Muscle of arm (tissue), 14 donors: ENCODE measurements at places on chromosomes 1 and 21.

GRCh38 chr21:43312751-43313169 is 114.2 kb downstream of the SIK1 start:
- DNase-seq: no peak

DNA sequence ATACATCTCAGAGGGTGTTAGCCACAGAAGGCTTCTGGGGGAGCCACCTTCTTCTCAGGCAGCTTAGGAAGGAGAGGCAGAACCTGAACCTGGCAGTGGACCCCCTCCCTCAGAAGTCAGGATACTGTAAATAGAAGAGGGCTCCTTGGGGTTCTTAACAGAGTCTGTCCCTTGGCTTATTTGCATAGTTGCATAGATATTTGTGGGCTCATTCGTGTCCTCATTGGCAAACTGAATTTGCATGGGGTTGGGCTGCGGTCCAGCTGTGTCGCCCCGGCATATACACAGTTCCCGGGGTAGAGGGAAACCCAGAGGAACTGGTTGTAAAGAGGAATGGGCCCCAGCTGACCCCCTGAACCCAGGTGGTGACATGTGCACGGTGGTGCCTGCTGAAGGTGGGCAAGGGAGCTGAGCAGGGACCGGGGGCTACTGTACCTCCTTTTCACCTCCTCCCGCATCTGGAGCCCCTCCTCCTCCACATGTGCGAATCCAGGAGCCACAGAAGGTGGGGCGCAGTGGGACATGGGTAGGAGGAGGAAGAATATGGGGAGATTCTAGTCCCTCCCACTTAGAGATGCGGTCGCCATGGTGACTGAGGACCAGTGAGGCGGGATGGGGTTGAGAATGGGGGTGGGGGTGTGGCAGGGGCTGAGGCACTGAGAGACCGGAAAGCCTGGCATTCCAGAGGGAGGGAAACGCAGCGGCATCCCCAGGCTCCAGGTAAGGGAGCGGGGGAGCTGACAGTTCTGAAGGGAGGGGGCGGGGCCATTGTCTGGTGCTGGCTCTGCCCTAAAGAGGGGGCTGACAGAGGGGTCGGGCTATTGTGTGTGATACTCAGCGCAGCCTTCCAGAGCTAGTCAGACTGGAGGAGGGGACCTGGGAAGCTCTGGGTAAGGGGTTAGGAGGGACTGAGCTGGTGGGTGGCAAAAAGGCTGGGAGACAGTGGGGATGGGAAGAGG is 3.7 kb upstream of the SEMA4A start:
- no peak for DNase-seq

DNA sequence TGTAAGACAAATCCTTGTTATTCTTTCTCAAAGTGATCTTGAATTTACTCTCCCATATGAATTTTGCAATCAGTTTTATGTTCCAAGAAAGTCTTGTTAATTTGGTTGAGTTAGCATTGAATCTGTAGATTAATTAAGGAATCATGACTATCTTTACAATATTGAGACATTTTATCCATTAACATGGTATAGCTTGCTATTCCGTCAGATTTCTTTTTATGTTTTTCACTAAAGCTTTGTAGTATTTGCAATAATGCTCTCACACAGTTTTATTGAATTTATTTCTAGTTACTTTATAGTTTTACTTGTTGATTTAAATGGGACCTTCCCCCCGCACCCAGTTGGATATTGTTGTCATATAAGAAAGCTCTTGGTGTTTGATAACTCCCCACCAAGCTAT is 5.8 kb upstream of the EDARADD start:
- no peak for DNase-seq

- no peak for DNase-seq
These were observed 5.7 kb upstream of the SLC1A7 start for GRCh38 chr1:53148123-53148522.

GRCh38 chr1:223000632-223001031 is 142.4 kb downstream of the TLR5 start:
- DNase-seq: no peak

GRCh38 chr1:33322870-33323585 is 2.1 kb upstream of the A3GALT2 start:
- no peak for DNase-seq

DNA sequence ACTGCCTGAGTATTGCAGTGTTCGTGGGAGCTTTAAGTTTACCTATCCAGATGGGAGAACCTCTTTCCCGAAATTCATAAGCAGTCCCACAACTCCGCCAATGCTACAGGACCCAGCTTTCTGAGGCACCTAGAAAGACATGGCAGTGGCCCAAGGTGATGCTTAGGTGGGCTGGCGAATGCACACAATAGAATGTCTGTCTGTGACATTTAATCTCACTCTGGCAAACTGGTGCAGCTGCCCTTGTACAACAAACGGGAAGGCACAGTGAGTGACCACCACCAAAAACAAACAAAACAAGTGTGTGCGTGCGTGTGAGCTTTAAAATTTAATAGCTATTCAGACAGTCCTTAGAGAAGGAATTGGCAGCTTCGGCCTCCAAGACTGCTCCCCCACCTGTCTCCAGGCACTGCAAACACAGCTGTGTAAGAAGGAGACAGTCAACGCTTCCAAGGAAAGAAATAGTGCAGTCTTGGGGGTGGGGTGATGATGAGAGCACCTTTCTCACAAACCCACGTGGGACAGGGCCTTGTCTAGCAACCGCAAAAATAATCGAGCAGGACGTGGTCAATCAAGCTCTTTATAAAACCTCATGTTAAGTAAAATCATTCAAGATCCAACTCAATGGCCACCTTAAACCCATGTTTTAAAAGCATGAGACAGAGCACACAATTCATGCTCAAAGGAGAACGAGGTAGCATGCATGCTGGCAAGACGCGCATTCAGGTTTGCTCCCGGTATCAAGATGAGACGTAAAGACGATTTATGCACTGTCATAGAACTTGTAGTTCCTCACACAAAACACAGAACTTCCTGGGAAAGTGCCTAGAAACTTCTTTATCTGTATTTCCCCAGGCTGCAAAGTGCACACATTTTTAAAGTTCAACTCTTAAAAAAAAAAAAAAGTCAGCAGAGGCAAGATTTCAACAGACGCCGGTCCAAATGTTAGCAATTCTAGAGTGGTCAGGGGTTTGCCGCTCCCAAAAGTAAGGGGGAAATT is 84.1 kb downstream of the TM2D1 start:
- DNase-seq: peak; percentile 82

DNA sequence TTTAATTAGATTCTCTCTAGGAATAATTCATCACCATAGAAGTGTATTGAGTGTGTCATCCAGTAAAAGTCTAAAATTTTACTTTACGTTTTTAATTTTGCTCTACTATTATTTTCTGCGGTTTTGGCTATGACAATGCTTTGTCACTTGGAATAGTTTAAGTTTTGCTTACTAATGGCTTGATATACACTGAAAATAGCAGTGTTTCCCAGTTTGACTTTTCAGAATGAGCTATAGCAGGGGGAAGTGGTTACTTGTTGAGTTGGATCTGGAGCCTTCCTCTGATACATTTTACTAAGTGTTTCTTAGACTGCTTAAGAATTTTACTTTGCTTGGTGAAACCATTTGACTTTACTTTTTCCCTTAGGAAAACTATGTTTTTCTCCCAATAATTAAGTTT is 5.0 kb downstream of the DNAJC16 start:
- no peak for DNase-seq

- DNase-seq: no peak
These were observed 653.9 kb upstream of the USP24 start for GRCh38 chr1:55869065-55869464.

DNA sequence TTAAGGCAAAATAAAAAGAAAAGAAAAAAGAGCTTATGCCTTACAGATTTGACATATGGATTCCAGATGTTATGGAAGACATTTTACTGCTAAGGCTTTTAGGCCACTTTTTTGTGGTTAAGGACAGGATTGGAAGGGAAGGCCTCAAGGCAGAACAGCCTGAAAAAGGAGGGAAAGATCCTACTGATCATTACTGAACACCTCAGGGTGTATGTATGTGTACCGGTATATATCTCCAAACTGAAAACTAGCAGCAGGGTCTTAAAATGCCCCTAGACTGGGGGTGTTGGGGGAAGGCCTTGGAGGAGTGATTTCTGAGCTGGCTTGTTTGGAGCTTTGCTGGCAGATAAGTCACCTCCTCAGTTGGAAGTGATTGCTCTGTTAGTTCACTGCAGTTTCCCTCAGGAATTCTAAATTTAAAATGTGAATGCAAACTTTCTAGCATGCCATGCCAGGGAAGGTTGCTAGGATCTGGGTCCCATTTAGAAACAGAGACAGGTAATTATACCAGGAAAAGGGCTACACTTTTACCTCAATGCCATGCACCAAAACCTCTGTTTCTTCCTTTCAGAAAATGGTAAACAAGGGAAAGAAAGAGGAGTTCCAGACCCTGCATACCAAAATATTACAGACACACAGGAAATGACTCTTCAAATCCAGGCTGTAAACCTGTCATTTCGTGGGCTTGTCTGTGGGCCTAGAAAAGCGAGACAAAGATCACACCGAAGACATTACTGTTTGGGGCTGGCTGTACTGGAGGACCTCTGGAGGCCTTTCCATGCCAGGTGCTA is 15.0 kb downstream of the C1orf52 start:
- DNase-seq: peak; percentile 32

DNA sequence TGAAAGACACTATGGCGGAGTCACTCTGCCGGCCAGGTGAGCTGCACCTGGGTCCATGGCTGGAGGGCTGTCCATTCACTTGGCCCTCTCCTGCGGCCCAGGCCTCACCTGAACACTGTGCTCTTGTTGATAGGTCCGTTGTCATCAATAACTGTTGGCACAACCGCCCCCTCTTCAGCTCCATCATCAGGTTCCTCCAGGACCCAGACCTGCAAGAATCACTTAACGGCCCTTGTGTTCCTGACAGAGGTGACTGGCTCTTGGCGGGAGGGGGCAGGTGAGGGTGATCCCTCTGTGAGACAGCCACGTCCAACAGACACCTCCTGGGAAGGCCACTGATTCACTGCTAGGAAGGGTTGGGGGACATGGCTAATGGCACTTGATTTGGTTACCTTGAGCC is 54.9 kb downstream of the INAVA start:
- no peak for DNase-seq

DNA sequence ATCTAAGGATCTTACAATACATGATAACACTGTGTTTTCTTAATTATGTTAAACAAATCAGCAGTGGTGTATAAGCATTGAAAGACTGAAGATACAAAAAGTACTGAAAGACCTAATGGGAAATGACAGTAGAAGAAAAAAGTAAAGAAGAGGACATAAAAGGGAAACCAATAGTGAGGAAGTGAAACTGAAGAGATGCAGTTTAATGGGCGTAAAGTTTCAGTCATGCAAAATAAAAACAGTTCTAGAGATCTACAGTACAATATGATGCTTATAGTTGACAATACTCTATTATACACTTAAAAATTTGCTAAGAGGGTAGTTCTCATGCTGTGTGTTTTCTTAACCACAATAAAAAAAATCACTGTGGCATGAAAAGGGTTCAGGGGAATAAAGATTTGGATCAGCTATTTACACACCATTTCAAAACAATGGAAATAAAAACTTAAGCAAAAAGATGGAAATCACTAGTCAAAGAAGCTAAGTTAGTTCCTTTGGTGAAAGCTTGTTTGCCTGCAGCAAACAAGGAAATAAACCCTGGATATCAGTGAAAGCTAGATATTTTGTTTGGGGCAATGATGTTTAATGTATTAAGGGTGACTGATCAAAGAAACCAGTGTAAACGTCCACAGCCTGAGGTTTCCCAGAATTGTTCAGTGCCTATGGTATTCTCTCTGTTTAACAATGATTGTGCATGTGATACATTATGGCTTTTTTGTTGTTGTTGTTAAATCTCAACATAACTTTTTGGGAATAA is 1160.8 kb upstream of the ADGRL2 start:
- no peak for DNase-seq

- DNase-seq: no peak
These were observed 3.1 kb downstream of the SLC45A3 start for GRCh38 chr1:205677167-205677566.

DNA sequence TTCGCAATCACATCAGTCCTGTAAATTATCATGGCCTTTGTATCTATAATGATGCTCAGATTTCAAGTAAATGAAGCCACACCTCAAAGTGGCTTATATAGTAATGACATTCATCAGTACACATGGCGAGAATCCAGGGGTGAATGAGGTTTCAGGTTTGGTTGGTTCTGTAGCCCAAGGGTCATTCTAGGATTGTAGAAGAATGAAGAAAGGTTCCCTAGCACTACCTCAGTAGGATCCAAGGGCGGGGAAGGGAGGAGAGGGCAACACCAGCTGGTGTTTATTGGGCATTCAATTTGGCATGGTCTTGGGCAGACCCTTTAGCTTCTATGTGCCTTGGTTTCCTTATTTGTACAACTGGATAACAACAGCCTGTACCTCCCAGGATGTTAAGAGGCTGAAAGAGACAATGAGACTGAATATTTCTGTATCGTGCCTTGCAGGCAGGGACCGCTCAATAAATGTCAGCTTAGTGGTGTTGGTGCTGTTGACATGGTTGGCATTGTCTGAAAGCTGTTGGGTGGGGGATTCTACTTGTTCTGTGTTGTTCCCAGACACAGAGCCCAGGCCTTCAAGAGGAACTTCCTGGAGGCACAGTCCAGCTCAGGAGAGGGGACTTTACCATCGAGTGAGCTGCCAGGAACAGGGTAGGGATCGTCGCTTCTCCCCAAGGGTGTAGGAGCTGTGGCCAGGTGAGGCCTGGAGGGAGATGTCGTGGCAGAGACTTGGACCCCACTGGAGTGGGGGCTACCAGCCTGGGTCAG is 388.2 kb downstream of the PTPRU start:
- no peak for DNase-seq

- DNase-seq: no peak
These were observed 813 bp upstream of the SFT2D2 start for GRCh38 chr1:168224991-168225390.

GRCh38 chr1:91798241-91798648 is 87.7 kb downstream of the TGFBR3 start:
- DNase-seq: no peak

DNA sequence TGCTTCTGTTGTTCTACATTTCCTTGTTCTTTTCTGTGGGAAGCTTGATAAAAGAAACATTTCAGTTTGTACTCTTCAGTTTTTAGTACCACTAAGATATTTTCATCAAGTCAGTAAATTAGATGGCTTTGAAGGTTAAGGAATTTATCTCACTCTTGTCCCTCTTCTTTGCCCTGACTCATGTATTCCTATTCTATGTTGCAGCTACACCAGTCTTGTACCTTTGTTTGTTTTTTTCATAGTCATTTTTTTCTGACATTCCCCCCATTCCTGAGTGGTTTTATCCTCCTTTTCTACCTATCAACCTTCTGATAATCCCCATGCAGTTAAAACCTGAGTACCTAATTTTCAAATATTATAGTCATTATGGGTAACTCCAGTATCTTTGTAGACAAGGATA is 65.4 kb downstream of the MAST2 start:
- DNase-seq: no peak

GRCh38 chr1:212260557-212261355 is 24.5 kb upstream of the PPP2R5A start:
- no peak for DNase-seq

- DNase-seq: no peak
These were observed 17.4 kb upstream of the GJA9 start for GRCh38 chr1:38898653-38899230.
